ENCODE measurements at places on chromosomes 4 and X.

GRCh38 chr4:41819621-41820020, 71.1 kb upstream of the PHOX2B start:
- DNase-seq = no peak

DNA sequence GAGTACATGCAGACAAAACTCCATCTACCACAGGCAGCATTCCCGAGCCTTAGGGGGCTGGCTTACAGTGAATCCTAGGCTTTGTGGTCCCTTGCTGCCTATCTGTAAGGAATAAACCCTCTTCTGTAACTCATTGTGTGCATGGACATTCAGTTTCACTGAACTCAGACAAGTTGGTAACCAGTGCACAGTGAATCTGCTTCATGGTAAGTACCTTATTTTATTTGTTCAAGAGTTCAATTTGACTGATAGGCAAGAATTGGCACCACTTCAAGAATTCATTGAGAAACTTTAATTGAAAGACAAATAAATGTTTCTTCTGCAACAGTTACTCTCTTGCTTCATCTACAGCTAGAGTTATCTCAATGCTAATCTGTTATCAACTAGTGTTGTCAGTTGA, 57.2 kb upstream of the PRRG1 start:
- DNase-seq = no peak

- DNase-seq = no peak
Measured at GRCh38 chr4:114217150-114217817, 237.8 kb upstream of the ARSJ start.

- DNase-seq = no peak
Measured at GRCh38 chr4:62243895-62244294, 1043.8 kb downstream of the ADGRL3 start.

DNA sequence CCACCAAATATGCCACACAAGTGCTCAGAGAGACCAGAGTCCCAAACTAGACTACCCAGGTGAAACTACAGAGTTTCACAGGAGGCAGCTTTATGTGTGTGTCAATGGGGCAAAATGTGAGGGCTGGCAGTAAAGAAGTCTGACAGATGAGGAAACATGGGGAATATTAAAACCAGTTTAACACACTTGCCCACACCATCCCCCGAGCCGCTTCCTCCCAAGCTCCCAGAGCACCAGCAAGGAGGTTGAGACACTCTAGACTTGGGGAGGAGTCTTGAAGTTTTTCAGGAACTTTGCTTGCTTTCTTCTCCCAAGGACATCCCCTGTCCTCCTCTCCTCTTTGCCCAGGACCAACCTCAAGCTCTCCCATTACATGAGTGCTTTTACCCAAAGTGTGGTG, 94.7 kb upstream of the SPRY1 start:
- DNase-seq = no peak

DNA sequence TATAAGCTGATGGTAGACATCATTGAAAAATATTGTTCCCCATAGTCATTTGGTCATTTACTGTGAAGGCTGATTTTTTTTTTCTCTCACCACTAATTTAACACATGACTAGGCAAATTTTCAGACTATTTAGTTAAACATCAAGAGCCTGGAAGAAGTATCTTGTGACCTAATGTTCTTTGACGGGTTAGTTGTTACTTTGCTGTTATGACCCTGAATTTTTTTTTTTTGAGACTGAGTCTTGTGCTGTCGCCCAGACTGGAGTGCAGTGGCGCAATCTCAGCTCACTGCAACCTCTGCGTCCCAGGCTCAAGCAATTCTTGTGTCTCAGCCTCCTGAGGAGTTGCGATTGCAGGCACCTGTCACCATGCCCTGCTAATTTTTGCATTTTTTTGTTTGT, 67.0 kb downstream of the HPF1 start:
- no peak for DNase-seq

DNA sequence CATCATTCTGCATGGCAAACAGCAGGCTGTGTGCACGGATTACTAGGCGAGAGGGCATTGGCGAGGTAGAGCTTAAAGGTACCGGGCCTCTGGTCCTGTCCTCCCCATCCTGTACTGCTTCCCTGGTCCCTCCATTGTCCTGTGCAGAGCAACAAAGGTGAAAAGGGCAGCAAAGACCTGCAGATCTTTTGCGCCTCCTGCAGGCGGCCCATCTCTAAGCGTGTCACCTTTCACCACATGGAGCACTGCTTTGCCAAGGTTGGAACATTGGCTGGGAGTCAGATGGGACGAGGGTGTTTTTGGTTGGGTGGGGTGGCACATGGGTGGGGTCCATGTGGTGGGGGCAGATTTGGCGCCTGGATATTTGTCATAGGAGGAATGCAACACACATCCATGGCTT, 64.7 kb upstream of the UXT start:
- DNase-seq = no peak

GRCh38 chr4:142463206-142463605, 382.9 kb downstream of the INPP4B start:
- DNase-seq = no peak

DNA sequence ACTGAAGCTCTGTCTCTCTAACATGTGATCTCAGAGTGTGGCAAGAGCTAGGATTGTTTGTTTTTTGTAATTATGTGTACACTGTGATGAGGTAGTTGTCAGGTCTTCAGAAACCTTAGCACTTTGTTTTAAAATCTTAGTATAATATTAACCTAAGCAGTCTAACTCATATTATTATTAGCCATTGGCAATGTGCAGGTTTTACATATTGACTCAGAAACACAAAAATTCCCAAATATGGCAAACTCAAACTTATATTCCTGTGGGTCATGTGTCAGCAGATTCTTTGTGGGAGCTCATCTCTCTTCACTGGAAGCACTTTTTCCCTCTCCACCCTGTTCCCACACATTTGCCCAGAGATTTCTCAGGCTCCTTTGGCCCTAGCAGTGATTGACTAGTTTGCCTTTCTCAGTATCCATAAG, 8.2 kb upstream of the PWWP3B start:
- DNase-seq = no peak

DNA sequence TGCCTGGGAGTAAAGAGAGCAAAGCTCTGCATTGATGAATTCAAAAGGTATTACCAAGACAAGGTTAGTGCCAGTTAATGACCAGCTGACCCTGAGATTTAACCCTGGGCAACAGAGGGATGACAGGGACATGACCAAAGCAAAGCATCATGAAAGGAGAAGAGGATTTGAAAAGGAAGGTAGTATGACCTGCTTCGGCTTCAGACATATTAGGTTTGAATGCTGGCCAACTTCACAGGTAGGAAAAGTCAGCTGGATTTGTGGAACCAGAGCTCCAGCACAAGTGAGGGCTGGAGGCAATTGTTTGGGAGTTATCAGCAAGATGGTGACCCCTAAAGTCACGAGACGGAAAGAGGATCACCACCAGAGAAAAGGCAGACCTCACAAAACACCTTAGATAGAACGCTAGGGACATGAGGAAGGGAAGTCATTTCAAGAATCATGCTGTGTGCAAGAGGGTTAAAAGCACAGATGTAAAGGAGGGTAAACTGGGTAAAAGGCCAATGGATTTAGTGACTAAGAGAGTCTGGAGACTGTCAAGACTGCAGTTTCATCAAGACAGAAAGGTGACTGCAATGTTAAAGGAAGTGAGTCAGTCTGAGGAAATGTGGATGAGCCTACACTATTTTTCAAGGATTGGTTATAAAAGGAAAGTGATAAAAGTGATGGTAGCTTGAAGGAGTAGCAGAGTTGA, 45.6 kb downstream of the SH3RF1 start:
- no peak for DNase-seq

- DNase-seq = no peak
Measured at GRCh38 chr4:41784191-41784979, 35.9 kb upstream of the PHOX2B start.

DNA sequence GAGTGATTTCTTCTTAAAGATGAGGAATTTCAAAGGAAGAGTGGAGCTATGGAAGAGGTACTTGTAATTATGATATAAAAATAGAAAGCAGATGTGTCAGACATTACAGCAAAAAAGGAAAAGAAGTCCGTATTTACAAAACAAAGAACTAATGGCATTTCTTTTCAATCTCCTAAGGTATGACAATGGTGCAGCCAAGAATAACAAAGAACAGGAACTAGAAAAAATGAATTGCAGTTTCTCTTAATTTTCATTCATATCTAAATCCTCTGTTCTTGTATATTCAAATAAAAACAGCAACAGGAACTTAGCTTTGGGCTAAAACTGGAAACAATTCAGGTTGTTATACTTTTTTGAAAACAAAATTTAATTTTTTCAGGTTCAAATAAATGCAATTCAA, 105.1 kb downstream of the SPRY1 start:
- DNase-seq = no peak

GRCh38 chr4:24979554-24979953, 51.2 kb downstream of the LGI2 start:
- DNase-seq = no peak

- DNase-seq = no peak
Measured at GRCh38 chr4:122746485-122746965, 14.0 kb downstream of the BBS12 start.

- no peak for DNase-seq
Measured at GRCh38 chrX:44303119-44303518, 40.4 kb downstream of the EFHC2 start.

GRCh38 chr4:41647383-41647782, 101.1 kb downstream of the PHOX2B start:
- DNase-seq = no peak

DNA sequence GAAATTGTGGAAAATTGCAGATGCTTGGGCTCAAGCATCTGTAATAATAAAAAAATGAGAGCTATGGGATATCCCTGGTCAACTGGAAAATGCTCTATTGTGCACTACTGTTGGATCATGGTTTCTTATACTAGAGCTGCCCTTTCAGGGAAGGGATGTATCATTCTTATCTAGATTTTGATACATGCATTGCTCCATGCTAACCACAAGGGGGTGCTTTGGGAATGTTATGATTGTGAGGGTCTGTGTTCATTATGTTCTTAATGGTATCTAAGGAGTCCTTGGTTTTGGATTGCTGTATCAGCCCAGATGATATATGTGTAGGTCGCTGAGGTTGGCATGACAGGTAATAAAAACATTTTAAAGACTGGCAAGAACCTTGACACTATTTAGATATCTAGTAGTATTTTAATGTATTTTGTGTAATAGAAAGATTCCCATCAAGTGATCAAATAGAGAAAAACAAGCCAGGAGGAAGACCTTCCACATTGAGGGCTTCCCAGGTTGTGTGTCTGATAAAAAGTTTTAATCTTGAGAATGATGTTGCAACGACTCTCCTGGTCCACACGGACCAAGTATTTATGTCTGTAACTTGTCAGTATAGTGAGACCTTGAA, 49.2 kb upstream of the TLR2 start:
- DNase-seq = no peak

- peak; percentile 14 for DNase-seq
Measured at GRCh38 chr4:40672528-40673522, 43.2 kb upstream of the RBM47 start.

- DNase-seq = no peak
Measured at GRCh38 chr4:153116291-153116680, 88.0 kb upstream of the TRIM2 start.

DNA sequence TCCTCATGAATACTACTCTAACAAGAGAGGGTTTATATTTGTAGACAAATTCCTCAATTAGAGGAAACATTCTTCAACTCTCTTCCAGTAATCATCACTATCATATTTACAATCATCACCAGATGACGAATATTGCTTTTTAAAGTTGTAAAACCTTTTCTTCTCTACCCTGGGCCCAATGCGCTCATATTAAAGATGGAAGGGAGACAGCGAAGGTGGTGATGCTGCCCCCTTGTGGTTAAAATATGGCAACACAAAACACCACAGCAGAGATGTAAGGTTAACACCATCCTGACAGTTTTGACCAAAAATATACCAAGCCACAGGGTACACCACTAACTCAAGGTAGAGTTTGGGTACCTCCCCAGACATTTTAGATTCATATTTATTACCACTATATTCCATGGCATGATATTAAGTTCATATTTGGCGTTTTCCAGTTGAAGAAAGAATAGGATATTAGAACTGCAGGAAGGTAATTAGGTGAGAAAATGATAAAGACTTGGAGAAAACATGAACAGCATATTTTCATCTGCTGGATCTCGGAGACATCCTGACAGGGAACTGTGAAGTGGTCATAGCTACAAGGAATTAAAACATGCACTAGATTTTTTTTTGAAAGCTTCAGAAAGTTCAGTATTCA, 72.8 kb downstream of the SLC9A7 start:
- DNase-seq = peak; percentile 8

DNA sequence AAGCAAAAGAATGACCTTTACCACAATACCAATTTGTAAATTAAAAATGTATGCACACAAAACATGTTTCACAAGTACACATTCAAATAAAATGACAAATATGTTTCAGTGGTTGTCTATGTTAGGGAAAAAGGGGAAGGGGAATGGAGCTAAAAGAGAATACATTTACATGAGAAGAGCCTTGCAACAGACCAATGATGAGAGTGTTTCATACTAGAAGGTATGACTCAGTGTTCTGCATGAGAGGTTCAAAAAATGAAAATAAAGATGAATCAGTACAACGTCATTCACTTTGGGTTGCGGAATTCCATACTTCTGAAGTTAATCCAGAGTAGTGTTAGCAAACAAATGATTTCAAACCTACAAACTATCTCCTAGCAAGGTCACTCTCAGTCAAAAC, 51.7 kb downstream of the RPGR start:
- no peak for DNase-seq

DNA sequence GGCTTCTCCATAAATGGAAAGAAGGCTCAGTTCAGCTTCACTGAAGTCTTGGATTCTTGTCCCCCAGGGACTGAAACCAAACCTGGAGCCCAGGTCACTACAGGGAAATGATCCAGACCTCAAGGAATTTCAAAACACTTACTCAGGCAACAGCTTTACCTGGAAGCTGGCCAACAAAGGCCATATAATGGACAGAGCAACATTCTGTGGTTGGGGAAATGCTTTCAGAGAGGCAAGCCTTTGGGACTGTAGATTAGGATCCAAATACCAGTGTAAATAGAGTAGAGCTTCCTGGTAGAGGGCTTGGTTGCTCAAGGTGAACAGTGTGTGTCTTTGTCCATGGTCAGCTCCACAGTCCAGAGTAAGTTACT, 57.0 kb upstream of the PROM1 start:
- no peak for DNase-seq

- DNase-seq = no peak
Measured at GRCh38 chrX:68365341-68365740, 68.0 kb downstream of the OPHN1 start.

DNA sequence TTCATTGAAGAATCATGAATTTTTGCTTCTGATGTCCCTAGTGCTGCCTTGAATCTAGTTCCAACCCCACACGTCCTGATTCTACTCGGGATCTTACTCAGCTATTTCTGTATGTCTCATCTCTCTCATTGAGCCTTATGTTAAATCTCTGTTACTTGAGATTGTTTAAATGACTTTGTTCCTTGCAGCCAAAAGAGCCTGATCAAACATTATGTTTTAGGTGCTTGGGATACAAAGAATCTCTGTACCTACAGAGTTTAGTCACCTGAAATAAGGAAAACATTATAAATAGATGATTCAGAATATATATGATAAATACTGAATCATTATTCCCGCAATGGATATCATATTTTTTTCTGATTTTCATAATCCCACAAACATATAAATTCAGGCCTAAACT, 13.7 kb upstream of the ANKRD50 start:
- DNase-seq = no peak

- DNase-seq = no peak
Measured at GRCh38 chr4:184011826-184012380, 106.8 kb downstream of the STOX2 start.
